Eye (tissue), 1 donor: ENCODE measurements at places on chromosomes 13 and 19.

DNA sequence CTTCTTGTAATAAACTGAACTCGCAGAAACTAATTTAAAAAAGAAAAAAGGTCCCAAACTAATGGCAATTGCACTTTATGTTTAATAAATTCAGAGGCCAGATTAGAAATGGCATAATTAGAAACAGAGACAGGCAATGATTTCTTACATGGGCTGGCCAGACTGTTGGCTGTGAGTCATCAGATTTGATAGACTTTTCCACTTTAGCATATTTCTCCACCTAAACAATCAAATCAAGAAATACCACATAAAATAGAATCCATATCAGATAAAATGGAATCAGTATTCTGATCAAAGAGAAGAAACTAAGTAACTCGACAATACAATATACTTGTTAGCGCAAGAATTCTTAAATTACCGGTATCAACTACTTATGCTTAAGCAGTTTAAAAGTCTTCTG is 29.0 kb downstream of the EXOSC8 start:
- no peak for DNase-seq

GRCh38 chr19:2468596-2468995 is 7.3 kb upstream of the GADD45B start:
- no peak for DNase-seq

GRCh38 chr19:954672-955494 is 29.0 kb downstream of the ARID3A start:
- peak; percentile 77 for DNase-seq

DNA sequence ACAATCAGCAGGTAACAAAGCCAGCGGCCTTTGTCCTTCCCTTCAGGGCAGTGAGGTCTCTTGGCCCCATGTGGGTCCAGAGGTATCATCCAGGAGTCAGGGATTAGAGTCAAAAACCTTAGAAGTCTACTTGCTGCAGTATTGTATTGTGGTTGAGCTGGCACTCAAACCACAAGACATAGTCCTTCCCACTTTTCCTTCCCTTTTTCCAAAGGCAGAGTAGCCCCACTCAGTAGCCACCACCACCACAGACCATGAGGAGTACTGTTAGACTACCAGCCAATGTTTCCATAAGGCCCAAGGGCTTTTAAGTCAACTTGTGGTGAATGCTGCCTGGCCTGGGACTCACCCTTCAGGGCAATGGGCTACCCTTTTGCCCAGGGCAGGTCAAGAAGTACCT is 27.1 kb upstream of the CCNA1 start:
- DNase-seq, result no peak

- no peak for DNase-seq
Measured at GRCh38 chr13:31913459-31913858, 118.1 kb upstream of the FRY start.

DNA sequence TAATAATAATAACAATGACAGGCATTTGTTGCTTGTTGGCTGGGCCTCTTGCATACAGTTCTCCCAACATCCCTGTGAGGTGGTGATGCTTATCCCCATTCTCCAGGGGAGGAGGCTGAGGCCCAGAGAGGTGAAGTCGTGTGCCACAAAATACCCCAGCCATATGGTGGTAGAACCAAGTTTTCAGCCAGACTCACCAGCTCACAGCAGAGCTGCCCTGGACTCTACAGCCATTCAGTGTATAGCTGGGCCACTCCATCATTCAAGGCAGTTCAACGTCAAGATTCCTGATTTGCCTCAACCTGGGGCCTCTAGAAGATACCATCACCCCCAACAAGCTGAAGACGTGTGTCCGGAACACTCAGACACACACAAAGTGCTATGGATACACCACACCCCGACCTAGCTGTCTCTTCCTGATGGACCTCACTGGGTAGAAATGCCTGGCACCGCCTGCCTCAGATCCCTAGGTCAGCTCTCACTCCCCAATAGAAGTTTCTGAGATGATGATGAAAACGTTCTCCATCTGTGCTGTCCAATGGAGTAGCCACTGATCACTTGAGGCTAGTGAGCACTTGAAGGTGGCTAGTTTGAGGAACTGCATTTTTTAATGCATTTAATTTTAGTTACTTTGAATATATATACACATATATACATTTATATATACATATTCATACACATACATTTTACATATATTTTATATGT is 4.3 kb upstream of the CEACAM19 start:
- DNase-seq, result peak; percentile 59
